K562 (cell line): ENCODE measurements at places on chromosomes 7 and 10. TPM values are rescaled to one million over a fixed set of nuclear protein-coding genes. Genes with fewer than 3 reads are reported as not detected.

The LLCFC1 gene
- not detected in 2 replicates for total RNA-seq

The NAT16 gene
- not detected in 2 replicates for total RNA-seq

- H3K36me3 ChIP-seq = peaks cover 75% of the 10 kb centered on the region
- no peaks in the 10 kb centered on the region for H3K4me1 ChIP-seq
- no peak for DNase-seq
- no peak overlapping the region for H3K27ac ChIP-seq
- H3K4me3 ChIP-seq = no peak overlapping the region
- H3K27me3 ChIP-seq = no peaks in the 10 kb centered on the region
Measured at GRCh38 chr7:154987571-154987970, 15.4 kb downstream of the PAXIP1 start.

DNA sequence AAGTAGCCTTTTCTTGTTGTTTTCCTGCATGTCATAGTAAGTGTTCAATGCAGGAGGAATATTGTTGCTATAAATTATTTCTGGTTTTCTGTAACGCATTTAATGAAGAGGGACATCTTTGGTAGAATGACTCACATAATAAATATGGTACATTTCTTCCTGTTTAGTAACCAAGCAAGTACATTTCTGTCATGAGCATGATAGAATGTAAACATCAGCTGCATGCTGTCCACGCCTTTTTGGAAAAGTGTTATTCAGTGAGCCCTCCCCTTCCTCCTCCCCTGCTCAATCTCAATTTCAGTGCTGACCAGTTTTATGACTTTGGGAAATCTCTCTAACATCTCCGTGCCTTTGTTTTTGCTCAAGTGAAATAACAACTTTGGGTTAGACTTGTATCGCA is 664.0 kb downstream of the XPNPEP1 start:
- H3K27ac ChIP-seq = no peak overlapping the region
- H3K4me1 ChIP-seq = no peaks in the 10 kb centered on the region
- H3K27me3 ChIP-seq = no peaks in the 10 kb centered on the region
- H3K36me3 ChIP-seq = no peaks in the 10 kb centered on the region
- DNase-seq = no peak

GRCh38 chr7:116342125-116342524 is 131.8 kb downstream of the TES start:
- no peak overlapping the region for H3K27ac ChIP-seq
- H3K27me3 ChIP-seq = no peaks in the 10 kb centered on the region
- no peak for DNase-seq
- H3K4me3 ChIP-seq = no peak overlapping the region
- no peaks in the 10 kb centered on the region for H3K36me3 ChIP-seq
- no peaks in the 10 kb centered on the region for H3K4me1 ChIP-seq

GRCh38 chr10:36683421-36683820 is 442.0 kb upstream of the ANKRD30A start:
- no peak overlapping the region for H3K27ac ChIP-seq
- H3K4me3 ChIP-seq = no peak overlapping the region
- H3K27me3 ChIP-seq = no peaks in the 10 kb centered on the region
- no peaks in the 10 kb centered on the region for H3K4me1 ChIP-seq

GRCh38 chr7:98559219-98559618 is 57.9 kb upstream of the NPTX2 start:
- DNase-seq = no peak
- H3K4me1 ChIP-seq = no peaks in the 10 kb centered on the region
- no peak overlapping the region for H3K27ac ChIP-seq
- no peak overlapping the region for H3K4me3 ChIP-seq

DNA sequence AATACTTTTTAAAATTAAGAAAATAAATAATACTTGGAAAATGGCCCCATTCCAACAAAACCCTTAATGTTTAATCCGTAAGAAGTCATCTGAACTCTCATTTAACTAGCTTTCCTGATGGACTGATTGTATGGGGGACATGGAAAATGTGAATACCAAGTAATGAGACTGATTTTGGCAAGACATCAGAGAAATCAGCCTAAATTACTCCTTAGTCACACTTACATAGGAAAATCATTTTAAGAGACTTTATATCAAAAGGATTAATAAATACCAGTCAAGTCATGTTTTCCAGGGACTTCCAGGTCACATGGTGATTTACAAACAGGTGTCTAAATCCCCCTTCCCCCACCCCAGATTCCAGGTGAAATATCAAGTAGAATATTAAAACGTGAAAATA is 58.2 kb downstream of the GRM8 start:
- H3K4me3 ChIP-seq = no peak overlapping the region
- DNase-seq = no peak
- H3K4me1 ChIP-seq = no peaks in the 10 kb centered on the region

The AQP1 gene
- 6.7 and 6.9 TPM in 2 replicates for total RNA-seq

- H3K4me3 ChIP-seq = no peak overlapping the region
- H3K27me3 ChIP-seq = peaks cover 9% of the 10 kb centered on the region
Measured at GRCh38 chr7:94056796-94057207, 52.6 kb upstream of the BET1 start.

DNA sequence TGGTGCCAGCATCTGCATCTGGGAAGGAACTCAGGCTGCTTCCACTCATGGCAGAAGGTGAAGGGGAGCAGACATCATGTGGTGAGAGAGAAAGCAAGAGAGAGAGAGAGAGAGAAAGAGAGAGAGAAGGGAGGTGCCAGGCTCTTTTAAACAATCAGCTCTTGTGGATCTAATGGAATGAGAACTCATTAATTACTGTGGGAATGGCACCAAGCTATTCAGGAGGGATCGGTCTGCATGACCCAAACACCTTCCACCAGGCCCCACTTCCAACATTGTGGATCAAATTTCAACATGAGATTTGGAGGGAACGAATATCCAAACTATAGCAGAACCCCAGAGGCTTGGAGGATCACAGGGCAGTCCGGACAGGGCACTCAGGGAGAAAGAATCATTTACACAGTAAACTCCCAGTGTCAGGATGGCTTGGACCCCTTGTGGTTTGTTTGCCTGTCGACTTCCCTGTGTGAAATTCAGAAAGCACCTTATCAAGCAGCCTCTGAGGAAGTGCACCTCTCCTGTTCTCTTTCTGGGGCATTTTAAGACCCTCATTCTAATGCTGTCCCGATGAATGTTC is 308.5 kb downstream of the REEP3 start:
- DNase-seq = no peak
- H3K4me3 ChIP-seq = no peak overlapping the region
- H3K27me3 ChIP-seq = no peaks in the 10 kb centered on the region
- no peaks in the 10 kb centered on the region for H3K4me1 ChIP-seq
- no peak overlapping the region for H3K27ac ChIP-seq
- no peaks in the 10 kb centered on the region for H3K36me3 ChIP-seq

DNA sequence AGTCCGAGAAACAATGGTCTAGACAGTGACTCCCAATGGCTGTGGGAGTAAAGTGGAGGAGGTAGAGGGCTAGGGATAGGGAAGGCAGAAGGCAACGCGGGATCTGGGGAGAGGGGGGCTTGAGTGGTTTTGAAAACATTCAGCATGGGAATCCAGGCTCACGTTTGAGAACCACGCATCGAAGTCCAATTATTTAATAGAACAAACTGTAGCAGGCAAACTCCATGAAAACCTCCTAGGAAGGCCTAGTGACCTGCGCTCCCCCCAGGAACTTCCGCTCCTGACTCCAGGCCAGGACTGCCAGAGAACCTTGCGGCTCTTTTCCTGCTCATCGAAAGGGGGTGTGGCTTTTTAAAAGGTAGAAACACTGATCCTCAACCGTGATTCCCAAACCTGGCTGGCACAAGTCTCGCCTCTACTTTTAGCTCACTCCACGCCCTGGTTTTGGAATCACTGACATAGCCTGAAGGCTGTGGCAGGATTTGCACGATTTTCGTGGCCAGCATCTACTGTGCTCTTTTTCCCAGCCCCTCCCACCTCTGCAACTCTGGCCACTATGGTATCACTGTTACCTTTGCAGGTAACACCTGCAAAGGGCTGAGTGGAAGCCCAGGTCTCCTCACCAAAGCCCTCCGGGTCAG is 43.4 kb downstream of the MYOF start:
- H3K4me3 ChIP-seq = no peak overlapping the region
- H3K27ac ChIP-seq = no peak overlapping the region
- peak; percentile 11 for DNase-seq
